Naive thymus-derived CD4-positive, alpha-beta T cell (primary cell): ENCODE measurements at places on chromosomes 16 and 17. TPM values are rescaled to one million over a fixed set of nuclear protein-coding genes. Genes with fewer than 3 reads are reported as not detected.

The CORO6 gene
- 1.6 and 1.7 TPM in 2 replicates for total RNA-seq

The KRT31 gene
- total RNA-seq = not detected

The GGT6 gene
- total RNA-seq = not detected

GRCh38 chr16:75398333-75398732 lies 35.0 kb downstream of the CFDP1 start:
- H3K4me3 ChIP-seq = no peak overlapping the region
- H3K27me3 ChIP-seq = no peaks in the 10 kb centered on the region
- no peaks in the 10 kb centered on the region for H3K4me1 ChIP-seq
- no peak overlapping the region for H3K27ac ChIP-seq

GRCh38 chr16:89060207-89060794 lies 33.4 kb upstream of the ACSF3 start:
- no peak for DNase-seq
- H3K36me3 ChIP-seq = no peaks in the 10 kb centered on the region
- H3K4me1 ChIP-seq = no peaks in the 10 kb centered on the region
- H3K27me3 ChIP-seq = no peaks in the 10 kb centered on the region
- H3K27ac ChIP-seq = no peak overlapping the region

GRCh38 chr16:9334103-9334502 lies 242.7 kb downstream of the HAPSTR1 start:
- H3K27me3 ChIP-seq = no peaks in the 10 kb centered on the region
- H3K27ac ChIP-seq = no peak overlapping the region
- no peak overlapping the region for H3K4me3 ChIP-seq
- H3K36me3 ChIP-seq = no peaks in the 10 kb centered on the region

DNA sequence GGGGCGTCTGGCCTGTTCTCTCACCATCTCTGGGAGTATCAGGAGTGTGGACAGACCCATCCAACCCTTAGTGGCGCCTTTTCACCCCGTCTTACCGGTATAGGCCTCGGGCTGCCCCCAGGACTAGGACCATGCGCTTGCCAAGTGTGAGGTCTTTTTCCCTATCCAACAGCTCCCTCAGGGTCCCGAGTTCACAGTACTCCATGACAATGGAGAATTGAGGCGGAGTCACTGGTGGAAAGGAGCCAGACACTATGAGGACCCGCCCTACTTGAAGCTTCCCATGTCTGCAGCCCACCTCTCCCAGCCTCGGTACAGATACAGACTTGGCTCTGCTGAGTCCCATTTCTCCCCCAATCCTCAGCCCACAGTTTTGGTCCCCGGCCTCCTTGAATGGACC lies 15.9 kb upstream of the RFWD3 start:
- no peaks in the 10 kb centered on the region for H3K4me1 ChIP-seq
- peaks cover 56% of the 10 kb centered on the region for H3K36me3 ChIP-seq
- no peak overlapping the region for H3K4me3 ChIP-seq
- no peak overlapping the region for H3K27ac ChIP-seq
- H3K27me3 ChIP-seq = no peaks in the 10 kb centered on the region

GRCh38 chr16:65415460-65415859 lies 293.6 kb upstream of the CDH11 start:
- H3K27me3 ChIP-seq = no peaks in the 10 kb centered on the region
- H3K36me3 ChIP-seq = no peaks in the 10 kb centered on the region
- no peaks in the 10 kb centered on the region for H3K4me1 ChIP-seq
- H3K27ac ChIP-seq = no peak overlapping the region
- no peak for DNase-seq

- no peak overlapping the region for H3K27ac ChIP-seq
- H3K4me3 ChIP-seq = peak overlapping the region; percentile 62
- H3K4me1 ChIP-seq = peaks cover 3% of the 10 kb centered on the region
- no peaks in the 10 kb centered on the region for H3K36me3 ChIP-seq
- no peak for DNase-seq
- H3K27me3 ChIP-seq = no peaks in the 10 kb centered on the region
Measured at GRCh38 chr16:46620266-46621005, 743 bp downstream of the SHCBP1 start.

DNA sequence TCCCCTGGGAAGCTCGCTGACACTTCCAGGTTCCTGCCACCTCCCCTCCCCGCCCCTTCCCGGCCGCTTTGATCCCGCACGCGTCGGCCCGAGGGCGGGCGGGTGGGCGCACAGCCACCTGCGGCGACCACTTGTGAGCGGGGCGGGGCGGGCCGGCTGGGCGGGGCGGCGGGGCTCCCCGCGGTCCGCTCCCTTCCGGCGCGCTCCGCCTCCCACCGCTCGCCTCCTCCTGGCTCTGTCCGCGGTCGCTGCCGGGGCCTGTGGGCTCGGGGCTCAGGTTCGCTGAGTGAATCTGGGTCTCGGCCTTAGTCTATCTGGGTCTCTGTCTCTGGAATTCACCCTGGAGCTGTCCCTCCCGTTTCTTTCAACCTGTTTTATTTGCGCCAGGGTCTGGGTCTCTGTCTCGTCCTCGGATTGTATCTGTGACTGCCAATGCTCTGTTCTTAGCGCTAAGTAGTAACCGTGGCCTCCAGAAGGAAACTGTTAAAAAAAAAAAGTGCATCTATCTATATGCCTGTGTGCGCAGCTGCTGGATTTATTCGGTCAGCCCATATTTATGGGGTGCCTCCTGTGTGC lies 2.7 kb upstream of the HES7 start:
- no peaks in the 10 kb centered on the region for H3K27me3 ChIP-seq
- peaks cover 42% of the 10 kb centered on the region for H3K4me1 ChIP-seq
- H3K27ac ChIP-seq = peak overlapping the region; percentile 50
- no peak for DNase-seq

DNA sequence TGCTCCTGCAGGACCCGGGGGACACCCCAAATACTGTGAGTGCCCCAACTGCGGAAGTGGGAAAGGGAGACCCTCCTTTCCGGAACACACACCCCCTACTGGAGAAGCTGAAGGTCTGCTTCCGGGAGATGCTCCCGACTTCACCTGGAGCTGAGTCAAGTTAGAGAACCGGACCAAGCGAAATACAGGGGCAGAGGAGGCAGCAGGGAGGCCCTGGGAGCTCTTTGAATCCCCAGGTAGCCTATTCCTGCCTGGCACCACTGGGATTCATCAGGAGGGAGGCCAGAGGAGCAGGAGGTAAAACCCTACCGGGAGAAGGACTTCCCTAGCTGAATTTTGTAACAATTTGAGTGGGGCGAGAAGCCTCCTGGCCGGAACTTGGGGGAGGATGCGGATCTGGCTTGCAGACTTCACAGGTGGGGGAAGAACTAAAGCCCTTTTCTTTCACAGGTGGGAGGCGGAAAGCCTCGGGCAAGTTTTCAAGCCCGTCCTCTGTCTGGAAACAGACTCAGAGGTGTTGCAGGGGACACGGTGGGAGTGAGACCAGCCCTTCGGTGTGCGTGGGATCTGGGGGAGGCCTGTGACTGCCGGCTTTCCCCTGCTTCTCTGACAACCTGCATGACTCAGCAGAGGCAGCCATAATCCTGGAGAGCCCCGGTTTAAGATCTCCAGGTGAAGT lies 22.4 kb upstream of the TEKT1 start:
- no peaks in the 10 kb centered on the region for H3K36me3 ChIP-seq
- H3K27me3 ChIP-seq = no peaks in the 10 kb centered on the region
- H3K27ac ChIP-seq = no peak overlapping the region
- peak overlapping the region; percentile 34 for H3K4me3 ChIP-seq
- H3K4me1 ChIP-seq = no peaks in the 10 kb centered on the region
- DNase-seq = no peak

GRCh38 chr17:1746975-1747543 lies 4.4 kb downstream of the SERPINF2 start:
- no peak overlapping the region for H3K4me3 ChIP-seq
- no peaks in the 10 kb centered on the region for H3K4me1 ChIP-seq
- no peak overlapping the region for H3K27ac ChIP-seq
- no peaks in the 10 kb centered on the region for H3K36me3 ChIP-seq

DNA sequence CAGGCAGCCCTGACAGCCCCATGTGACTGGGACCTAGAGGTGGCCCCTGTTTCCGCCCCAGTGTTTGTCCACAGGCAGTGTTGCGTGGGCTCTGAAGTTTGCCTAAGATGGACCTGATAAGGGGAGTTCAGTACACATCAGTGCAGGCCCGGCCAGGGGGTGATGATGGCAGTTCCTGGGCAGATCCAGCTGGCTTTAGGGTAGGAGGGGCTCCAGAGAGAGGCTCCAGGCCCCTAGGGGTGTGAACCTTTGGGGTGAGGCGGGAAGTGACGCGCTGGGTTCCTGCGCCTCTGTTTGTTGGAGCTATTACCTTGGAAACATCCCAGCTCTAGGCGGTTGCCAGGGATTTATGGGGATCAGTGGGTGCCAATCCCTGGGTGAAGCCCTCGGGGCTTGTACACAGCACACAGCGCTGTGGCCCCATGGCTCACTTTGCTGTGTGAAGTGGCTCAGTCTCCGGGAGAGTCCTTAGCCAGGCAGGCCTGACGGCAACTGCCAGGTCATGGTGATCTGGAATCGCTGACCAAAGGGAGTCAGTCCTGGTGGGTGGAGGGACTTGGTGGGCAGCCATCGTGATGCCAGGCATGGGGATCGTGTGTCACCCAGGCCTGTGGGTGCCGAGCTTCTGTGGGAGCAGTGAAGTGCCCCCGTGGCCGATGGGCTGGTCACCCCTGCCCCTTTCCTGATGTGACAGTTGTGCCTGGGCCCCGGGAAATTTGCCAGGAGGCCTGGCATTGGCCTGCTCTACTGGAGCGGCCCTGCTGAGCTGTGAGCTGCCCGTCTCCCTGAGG lies 146.1 kb downstream of the SEC14L1 start:
- no peaks in the 10 kb centered on the region for H3K27me3 ChIP-seq
- no peak for DNase-seq

DNA sequence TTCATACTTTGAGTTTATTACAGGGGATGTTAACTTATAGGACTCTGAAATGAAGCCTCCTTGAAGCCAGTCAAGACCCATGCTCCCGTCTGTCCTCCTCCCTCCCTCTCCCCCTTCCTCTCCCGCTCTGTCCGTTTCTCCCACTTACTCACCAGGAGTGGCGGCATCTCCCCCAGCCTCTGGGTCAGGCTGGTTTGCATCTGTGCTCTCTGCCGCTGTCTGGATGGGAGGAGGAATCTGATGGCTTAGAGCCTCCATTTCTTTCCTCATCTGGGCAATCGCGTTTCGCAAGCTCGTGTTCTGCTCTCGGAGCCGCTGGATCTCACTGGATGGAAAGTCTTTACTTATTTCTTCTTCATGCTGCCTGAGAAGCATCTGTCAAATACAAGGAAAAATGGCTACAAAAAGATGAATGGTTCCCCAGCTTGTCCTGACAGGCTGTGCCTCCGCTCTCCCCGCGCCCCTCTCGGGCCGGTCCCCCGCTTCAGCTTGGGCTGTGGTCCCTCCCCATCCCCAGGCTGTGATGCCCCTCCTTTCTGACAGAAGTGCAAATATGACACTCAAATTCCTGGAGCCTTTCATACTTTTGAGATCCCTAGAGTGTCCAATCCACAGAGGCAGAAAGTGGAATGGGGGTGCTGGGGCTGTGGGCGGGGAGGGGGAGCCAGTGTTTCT lies 40.0 kb downstream of the CCDC57 start:
- H3K4me3 ChIP-seq = no peak overlapping the region
- no peaks in the 10 kb centered on the region for H3K27me3 ChIP-seq
- no peak overlapping the region for H3K27ac ChIP-seq
- no peak for DNase-seq
- H3K4me1 ChIP-seq = no peaks in the 10 kb centered on the region

- H3K27me3 ChIP-seq = no peaks in the 10 kb centered on the region
- no peaks in the 10 kb centered on the region for H3K4me1 ChIP-seq
- H3K4me3 ChIP-seq = no peak overlapping the region
- peaks cover 68% of the 10 kb centered on the region for H3K36me3 ChIP-seq
- no peak overlapping the region for H3K27ac ChIP-seq
- DNase-seq = no peak
Measured at GRCh38 chr17:48064638-48065037, 16.5 kb downstream of the NFE2L1 start.

DNA sequence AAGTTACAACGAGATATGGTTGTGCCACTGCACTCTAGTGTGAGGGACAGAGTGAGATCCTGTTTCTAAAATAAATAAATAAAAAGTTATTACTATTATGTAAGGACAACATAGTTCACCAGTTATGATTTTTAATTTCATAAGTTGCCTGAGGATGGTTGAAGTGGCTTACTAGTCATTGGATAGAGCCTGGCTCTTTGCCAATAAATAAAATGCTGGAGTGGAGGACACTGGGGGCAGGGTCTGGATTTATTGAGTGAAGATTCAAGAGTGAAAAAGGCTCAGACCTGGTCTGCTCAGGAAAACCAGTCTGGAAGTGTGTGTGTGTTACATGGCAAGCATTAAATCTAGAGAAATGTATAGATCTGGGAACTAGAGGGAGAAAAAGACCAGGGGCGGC lies 2.1 kb downstream of the STARD3 start:
- peaks cover 50% of the 10 kb centered on the region for H3K4me1 ChIP-seq
- H3K36me3 ChIP-seq = no peaks in the 10 kb centered on the region
- DNase-seq = no peak
- H3K27ac ChIP-seq = no peak overlapping the region
- no peaks in the 10 kb centered on the region for H3K27me3 ChIP-seq

GRCh38 chr16:30356401-30357084 lies 1.4 kb upstream of the CD2BP2 start:
- H3K27ac ChIP-seq = peak overlapping the region; percentile 92
- no peaks in the 10 kb centered on the region for H3K36me3 ChIP-seq
- DNase-seq = no peak
- H3K4me1 ChIP-seq = peaks cover 16% of the 10 kb centered on the region
- no peak overlapping the region for H3K4me3 ChIP-seq
- H3K27me3 ChIP-seq = no peaks in the 10 kb centered on the region

- H3K27ac ChIP-seq = no peak overlapping the region
- no peak for DNase-seq
- H3K36me3 ChIP-seq = peaks cover 7% of the 10 kb centered on the region
- no peak overlapping the region for H3K4me3 ChIP-seq
- no peaks in the 10 kb centered on the region for H3K27me3 ChIP-seq
Measured at GRCh38 chr16:88066234-88066633, 115.0 kb downstream of the BANP start.

- H3K27me3 ChIP-seq = no peaks in the 10 kb centered on the region
- no peak overlapping the region for H3K27ac ChIP-seq
- no peak for DNase-seq
- no peak overlapping the region for H3K4me3 ChIP-seq
Measured at GRCh38 chr17:33803199-33803685, 451.8 kb upstream of the CCL2 start.

GRCh38 chr17:5819921-5820685 lies 235.8 kb upstream of the NLRP1 start:
- H3K36me3 ChIP-seq = no peaks in the 10 kb centered on the region
- H3K27ac ChIP-seq = no peak overlapping the region
- H3K4me1 ChIP-seq = no peaks in the 10 kb centered on the region
- H3K27me3 ChIP-seq = no peaks in the 10 kb centered on the region
- H3K4me3 ChIP-seq = no peak overlapping the region

GRCh38 chr16:83738923-83739503 lies 68.8 kb upstream of the HSBP1 start:
- H3K27me3 ChIP-seq = no peaks in the 10 kb centered on the region
- no peak overlapping the region for H3K27ac ChIP-seq
- DNase-seq = no peak
- H3K36me3 ChIP-seq = no peaks in the 10 kb centered on the region
- no peak overlapping the region for H3K4me3 ChIP-seq
- H3K4me1 ChIP-seq = no peaks in the 10 kb centered on the region
